ENCODE measurements at places on chromosomes 4 and X.
A peak's percentile ranks its signal among the peaks of the same experiment; 100 is the strongest.

DNA sequence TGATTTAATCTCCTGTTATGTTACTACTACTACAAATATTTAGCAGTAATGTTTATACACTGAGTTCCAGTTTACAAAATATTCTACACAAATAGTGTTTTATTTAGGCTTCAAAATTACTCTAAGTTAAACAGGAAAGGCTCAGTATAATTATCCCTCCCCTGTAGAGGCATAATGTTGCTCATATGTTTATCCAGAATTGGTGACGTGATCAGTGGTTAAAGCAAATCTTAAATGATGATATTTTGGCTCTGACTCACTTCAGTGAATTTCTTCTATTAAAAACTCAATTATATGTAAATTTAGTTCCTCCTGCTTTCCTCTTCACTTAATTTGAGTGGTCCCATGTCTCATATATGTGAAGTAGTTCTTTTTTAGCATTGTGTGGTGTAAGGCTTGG lies 438.5 kb downstream of the ADGRL3 start:
- DNase-seq, result no peak

GRCh38 chrX:117400005-117400404 lies 716.6 kb downstream of the KLHL13 start:
- no peak for DNase-seq

GRCh38 chr4:94621491-94622080 lies 136.2 kb upstream of the BMPR1B start:
- peak; percentile 55 for DNase-seq

- DNase-seq, result no peak
Measured at GRCh38 chrX:108033890-108034289, 11.0 kb upstream of the VSIG1 start.

DNA sequence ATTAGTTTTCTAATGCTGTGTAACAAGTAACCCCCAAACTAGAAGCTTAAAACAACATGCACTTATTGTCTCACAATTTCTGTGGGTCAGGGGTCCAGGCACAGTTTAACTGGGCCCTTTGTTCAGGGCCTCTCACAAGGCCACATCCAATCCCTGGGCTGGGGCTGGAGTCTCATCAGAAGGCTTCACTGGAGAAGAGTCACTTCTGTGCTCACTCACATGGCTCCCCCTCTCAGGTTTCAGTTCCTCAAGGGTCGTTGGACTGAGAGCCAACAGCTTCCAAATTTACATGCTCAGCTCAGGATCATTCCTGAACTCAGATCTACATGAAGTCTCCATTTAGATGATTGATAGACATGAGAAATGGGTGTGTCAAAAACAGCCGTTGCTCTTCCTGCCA lies 77.1 kb downstream of the EVC start:
- DNase-seq, result no peak

GRCh38 chr4:3388471-3389232 lies 53.1 kb upstream of the HGFAC start:
- DNase-seq, result peak; percentile 79

DNA sequence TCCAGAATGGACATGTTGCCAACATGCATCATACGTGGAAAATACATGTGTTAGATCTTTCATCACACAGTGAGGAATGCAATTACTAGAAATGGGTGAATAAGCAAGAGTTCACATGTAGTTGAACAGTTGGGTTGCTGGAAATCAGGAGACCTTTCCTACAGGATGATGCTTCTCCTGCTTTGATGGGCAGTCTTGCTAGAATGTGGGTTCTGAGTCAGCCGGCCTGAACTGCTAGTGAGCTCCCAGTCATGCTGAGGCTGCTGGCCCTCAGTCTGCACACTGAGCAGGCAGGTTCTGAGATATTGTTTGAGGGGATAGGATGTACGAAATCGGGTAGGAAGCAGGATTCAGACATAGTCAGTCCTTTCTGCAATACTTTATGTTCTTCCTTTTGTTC lies 20.2 kb downstream of the MSL3 start:
- DNase-seq, result no peak

DNA sequence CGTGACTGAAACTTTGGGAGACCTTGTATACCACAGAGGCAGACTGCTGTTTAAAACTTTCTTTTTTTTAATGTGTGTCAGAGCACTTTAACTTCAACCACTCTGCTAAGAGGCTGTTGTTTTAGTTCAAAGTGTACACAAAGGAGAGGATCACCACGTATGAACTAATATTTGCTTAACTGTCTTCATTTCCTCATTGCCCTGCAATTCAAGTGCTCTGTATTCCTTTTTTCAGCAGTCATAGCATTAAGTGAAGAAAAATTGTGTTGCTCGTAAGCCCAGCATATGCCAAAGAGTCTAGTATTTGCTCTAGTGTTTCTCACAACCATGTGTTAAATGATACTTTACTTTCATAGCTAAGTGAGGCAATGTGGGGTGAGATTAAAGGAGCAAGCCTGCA lies 63.0 kb upstream of the HHIP start:
- no peak for DNase-seq

DNA sequence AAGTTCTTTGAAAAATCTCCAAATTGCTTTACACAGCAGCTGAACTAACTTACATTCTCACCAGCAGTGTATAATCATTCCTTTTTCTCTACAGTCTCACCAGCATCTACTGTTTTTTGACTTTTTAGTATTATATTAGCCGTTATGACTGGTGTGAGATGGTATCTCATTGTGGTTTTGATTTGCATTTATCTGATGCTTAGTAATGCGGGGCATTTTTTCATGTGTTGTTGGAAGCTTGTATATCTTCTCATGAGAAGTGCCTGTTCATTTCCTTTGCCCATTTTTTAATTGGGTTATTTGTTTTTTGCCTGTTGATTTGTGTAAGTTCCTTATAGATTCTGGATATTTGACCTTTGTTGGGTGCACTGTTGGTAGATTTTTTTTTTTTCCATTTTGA lies 931.7 kb downstream of the CENPC start:
- no peak for DNase-seq

DNA sequence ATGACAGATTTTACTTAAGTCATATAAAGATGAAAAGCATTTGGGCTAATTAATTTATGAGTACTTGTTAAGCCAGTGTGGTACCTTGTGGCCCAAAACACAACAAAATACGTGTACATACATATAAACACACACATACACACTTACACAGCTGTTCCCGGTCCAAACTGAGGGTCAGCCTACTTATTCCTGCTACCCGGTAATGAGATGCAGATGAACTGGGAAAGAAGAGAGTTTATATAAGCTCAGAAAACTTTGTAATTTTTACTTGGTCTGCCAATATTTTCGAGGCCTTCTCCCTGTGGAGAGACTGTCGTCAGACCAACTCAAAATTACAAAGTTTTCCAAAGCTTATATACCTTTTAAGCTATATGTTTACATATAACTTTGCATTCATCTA lies 25.8 kb upstream of the PBDC1 start:
- no peak for DNase-seq

GRCh38 chr4:72505314-72505744 lies 63.7 kb downstream of the ADAMTS3 start:
- peak; percentile 25 for DNase-seq

GRCh38 chrX:129957241-129958082 lies 25.0 kb upstream of the BCORL1 start:
- DNase-seq, result peak; percentile 76
